NCI-H2227 treated with DMSO at 0.1 percent for 48 hours (cell line): ENCODE measurements at places on chromosomes 12 and 14.

- DNase-seq, result no peak
Measured at GRCh38 chr12:69258655-69259054, 19.3 kb downstream of the CPSF6 start.

DNA sequence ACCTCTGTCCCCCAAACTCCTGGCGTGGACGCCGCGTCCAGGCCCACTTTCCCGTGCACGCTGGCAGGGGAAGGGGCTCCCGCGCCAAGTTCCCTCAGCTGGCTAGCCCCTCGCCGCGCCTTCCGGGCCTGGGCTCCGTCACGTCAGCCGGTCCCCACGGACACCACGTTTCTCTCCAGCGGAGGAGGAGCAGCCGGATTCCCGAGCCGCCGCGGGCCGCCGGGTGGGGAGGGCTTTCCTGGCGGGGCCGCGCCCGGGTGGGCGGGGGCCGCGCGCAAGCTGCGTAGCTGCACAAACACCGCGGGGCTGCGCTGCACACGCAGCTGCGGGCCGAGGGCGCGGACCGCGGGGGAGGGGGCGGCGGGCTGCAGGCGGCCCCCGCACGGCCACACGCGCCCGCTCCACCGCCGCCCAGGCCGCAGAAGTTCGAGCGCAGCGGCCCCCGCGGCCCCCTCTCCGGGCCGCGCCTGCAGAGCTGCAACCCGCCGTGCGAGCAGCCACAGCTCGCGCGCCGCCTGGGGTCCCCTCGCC is 45.1 kb upstream of the PNMA1 start:
- no peak for DNase-seq

GRCh38 chr12:104870797-104871196 is 87.3 kb downstream of the SLC41A2 start:
- no peak for DNase-seq

GRCh38 chr12:6416596-6416995 is 28.2 kb upstream of the CD27 start:
- DNase-seq, result no peak

DNA sequence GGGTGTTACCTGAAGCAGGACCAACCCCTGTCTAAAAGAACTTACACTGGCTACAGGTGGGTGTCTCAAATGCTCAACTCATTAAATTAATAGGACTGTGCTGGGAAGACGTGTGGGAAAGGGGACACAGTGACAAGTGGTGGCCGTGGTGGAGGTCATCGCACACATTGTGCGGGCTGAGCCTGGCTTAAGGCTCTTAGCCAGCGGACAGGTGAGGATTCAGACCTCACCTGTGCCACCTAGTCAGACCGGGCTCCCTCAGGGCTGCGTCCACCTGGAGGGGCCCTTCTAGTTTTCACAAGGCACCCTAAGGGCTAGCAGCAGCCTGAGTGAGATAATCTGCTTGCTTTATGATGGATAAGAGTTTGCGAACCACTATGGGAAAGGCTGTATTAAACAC is 125.2 kb upstream of the FKBP4 start:
- no peak for DNase-seq

GRCh38 chr14:55705651-55706364 is 125.8 kb downstream of the KTN1 start:
- DNase-seq, result peak; percentile 67

DNA sequence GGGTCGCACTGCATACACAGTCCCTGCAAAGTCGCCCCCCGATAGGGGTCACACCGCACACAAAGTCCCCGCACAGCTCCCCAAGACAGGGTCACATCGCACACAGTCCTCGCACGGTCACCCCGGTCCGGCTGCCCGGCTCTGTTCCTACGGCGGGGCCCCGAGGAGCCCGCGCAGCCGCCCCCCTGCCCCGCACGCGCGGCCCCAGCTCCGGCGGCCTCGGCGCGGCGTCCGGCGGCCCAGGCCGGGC is 300 bp downstream of the SSH1 start:
- no peak for DNase-seq

- DNase-seq, result peak; percentile 12
Measured at GRCh38 chr12:19186722-19187661, 57.5 kb downstream of the PLEKHA5 start.

GRCh38 chr12:127400221-127400620 is 866.7 kb upstream of the TMEM132C start:
- no peak for DNase-seq

GRCh38 chr14:85595981-85596380 is 66.0 kb downstream of the FLRT2 start:
- no peak for DNase-seq

- DNase-seq, result no peak
Measured at GRCh38 chr12:41202051-41202450, 13.9 kb downstream of the PDZRN4 start.

DNA sequence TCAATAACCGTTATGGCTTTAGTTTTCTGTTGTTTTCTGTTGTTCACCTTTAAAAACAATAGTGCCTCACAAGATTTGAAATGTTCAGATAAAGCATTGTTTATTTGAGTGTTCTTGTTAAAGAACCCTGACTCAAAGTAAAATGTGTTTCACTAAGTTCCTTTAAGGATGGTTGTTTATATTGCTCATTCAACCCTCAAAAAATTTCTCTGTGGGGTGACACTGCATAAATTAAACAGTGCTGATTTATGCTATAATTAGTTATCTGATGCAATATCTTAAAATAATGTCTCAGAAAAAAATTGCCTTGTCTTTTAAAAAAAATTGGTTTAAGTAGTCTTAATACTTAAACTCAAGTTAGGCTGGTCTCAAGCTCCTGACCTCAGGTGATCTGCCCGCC is 775.1 kb downstream of the FLRT2 start:
- no peak for DNase-seq

GRCh38 chr12:89326239-89327040 is 25.9 kb downstream of the DUSP6 start:
- DNase-seq, result no peak

GRCh38 chr14:101050901-101051490 is 147.5 kb upstream of the RTL1 start:
- DNase-seq, result no peak

DNA sequence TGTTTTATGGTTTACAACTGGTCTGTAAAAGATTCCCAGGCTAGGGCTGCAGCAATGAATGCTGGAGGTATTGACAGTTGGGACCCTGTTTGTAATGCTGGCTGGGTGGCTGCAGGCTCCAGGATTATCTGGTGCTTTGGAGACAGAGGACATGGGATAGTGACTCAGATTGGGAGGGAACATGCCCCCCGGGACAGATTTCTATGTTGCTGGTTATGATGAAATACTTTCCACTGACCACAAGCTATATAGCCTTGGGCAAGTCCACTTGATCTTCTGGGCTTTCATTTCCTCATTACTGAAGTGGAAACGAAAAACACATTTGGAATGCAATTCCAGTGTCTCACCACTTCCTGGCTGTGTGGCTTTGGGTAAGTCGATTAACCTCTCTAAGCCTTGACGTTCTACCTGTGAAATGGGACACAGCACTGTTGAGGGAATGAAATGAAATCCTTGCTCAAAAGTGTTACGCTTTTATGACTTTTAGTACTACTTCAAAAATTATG is 6.3 kb upstream of the TPCN1 start:
- DNase-seq, result no peak

GRCh38 chr12:83700838-83701237 is 1014.1 kb downstream of the TMTC2 start:
- DNase-seq, result no peak

GRCh38 chr12:6316921-6317692 is 6.6 kb downstream of the PLEKHG6 start:
- DNase-seq, result no peak

DNA sequence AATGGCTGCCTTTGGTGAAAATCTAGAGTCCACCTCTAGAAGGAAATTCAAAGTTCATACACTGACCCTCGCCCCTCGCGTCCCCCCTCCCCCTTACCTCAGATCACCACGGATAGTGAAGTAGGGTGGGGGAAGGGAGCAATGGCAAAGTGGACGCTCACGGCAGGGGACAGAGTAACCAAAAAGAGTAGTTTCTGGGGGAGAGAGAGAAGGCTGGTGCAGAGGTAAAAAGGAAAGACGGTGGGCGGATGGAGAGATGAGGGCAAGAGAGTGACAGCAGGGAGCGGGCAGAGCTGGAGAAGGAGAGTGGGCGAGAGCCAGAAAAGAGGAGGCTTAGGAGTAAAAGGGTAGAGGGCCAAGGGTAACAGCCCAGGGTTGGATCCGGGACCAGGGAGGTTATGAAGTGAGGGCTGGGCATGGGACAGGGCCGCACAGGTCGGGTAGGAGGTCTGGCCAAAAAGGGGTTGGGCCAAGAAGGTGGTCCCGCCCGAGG is 423 bp downstream of the ALDH6A1 start:
- DNase-seq, result no peak

- DNase-seq, result no peak
Measured at GRCh38 chr14:35750202-35750904, 58.7 kb downstream of the RALGAPA1 start.
